ENCODE measurements at places on chromosomes 3 and 15.

DNA sequence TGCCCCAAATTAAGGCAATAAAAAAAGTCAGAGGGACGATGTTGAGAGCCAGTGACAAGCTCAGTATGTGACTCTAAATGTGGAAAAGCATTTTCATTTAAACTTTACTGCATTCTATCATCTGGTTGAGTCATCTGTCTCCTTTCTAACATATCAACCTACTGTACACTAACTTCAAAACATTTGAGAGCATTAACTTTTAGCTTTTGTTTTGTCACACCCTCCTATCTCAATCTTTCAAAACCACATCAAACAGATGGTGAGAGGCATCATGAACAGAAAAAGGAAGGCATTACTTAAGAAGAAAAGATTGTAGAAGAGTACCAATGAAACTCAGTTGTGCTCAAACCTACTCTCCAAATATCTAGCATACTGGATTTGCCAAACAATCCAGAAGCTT is 4.8 kb downstream of the LRRC58 start:
- no peak for DNase-seq

- DNase-seq, result no peak
Observed at GRCh38 chr3:136728473-136728872, 23.7 kb downstream of the STAG1 start.

DNA sequence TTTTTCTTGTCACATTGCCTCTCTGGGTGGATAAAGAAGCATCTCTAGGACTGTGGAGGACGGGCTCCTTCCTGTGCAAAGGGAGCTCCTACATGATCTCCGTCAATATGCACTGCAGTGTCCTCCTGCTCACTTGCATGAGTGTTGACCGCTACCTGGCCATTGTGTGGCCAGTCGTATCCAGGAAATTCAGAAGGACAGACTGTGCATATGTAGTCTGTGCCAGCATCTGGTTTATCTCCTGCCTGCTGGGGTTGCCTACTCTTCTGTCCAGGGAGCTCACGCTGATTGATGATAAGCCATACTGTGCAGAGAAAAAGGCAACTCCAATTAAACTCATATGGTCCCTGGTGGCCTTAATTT is 478 bp downstream of the GPR15 start:
- DNase-seq, result no peak

- DNase-seq, result no peak
Observed at GRCh38 chr3:196792771-196793170, 53.1 kb downstream of the PAK2 start.

DNA sequence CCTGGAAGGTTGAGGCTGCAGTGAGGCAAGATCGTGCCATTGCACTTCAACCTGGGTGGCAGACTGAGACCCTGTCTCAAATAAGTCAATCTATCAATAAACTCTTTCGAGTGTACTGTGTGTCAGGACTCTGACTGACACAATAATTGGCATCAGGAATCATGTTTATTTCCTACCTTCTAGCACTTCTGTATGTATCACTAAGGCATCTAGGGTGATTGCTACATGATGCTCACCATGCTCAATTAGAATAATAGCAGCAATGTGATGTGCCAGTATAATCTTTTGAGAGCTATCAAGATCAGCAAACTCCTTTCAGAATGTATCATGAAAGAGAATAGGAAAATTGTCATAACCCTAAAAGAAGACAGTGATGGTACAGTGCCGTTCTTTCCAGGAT is 95.3 kb downstream of the FMN1 start:
- no peak for DNase-seq

DNA sequence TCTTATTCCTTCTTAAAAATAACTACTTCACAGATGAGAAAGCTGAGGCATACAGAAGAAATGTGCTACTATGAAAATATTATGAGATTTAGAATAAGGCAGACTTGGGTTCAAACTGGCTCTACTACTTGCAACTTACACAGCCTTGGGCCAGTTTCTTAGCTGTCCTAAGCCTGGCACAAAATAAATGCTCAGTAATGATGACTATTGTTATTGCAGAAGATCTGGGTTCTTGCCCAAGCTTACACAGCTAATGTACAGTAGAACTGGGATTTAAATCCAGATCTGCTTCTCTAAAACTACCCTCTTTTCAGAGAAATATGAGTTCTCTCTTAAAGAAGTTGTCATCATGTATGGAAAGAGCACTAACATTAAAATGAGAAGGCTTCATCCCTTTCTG is 228.2 kb upstream of the TPRG1 start:
- no peak for DNase-seq

DNA sequence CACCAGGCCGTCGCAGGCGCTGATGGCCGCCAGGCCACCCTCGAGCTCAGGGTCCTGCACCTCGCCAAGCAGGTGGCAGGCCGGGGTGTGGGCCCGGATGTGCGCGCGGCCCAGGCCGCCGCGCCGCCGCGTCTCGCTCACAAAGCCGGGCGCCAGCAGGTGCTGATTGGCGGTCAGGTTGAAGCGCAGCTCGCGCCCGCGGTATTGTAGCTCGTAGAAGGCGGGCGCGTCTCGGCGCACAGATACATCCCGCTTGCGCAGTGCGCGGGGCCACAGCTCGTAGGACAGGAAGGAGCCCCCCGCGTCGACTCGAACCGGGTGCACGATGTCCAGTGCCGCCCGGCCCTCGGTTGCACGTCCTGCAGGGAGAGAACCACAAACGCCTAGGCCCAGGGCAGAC is 11.1 kb downstream of the ADAMTS7 start:
- DNase-seq, result no peak

DNA sequence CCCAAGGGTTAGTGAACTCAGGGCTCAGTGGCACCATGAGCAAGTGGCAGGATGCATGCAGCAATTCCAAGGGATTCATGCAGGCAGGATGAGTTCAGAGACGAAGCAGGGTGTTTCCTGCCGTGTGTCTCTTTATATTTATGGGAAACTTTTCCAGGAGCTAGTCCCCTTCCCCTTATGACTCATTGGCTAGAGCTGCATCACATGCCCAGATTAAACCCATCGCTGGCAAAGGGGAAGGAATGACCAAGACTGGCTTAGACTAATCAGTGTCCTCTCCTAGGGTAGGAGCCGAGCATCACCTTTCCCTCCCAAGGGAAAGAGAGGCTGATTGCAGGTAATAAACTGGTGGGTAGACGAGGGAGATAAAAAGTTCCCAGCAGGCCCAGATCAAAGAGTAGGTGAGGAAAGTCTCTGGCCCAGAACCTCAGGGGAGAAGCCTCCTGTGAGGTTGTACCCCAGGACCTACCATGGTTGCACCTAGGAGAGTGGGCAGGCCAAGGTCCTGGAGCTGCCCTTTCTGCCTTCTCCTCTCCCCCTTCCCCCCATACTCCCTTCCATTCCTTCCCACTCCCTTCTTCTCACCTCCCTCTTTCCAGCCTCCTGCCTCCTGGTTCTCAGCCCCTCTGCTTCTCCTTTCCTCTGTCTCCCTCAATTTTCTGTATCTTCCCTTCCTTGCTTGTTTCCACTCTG is 67.8 kb upstream of the ITGA11 start:
- no peak for DNase-seq
